Motor neuron (in vitro differentiated cells): ENCODE measurements at places on chromosomes 7 and 10. TPM values are rescaled to one million over a fixed set of nuclear protein-coding genes. Genes with fewer than 3 reads are reported as not detected.

The VSTM4 gene
- 19.0 and 27.6 TPM in 2 replicates for total RNA-seq

GRCh38 chr7:97016381-97017191, 8.0 kb downstream of the DLX5 start:
- ATAC-seq, result peak; percentile 52

DNA sequence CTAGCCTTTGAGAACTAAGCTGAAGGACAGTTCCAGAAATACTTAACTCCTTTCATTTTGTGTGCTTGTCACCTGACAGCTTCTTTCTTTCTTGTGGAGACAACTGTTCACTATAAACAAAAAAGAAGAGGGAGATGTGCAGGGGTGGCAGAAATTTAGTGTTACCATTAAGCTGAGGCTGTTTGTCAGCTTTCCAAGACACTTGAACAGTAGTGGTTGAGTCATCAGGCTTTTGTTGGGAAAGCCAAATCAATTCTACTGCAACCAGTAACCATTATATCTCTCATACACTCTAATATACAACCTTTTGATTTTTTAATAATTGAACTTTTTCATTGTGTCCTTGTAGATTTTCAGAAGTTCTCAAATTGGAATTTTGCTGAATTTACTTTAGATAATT, 75.3 kb downstream of the POLL start:
- ATAC-seq, result no peak

DNA sequence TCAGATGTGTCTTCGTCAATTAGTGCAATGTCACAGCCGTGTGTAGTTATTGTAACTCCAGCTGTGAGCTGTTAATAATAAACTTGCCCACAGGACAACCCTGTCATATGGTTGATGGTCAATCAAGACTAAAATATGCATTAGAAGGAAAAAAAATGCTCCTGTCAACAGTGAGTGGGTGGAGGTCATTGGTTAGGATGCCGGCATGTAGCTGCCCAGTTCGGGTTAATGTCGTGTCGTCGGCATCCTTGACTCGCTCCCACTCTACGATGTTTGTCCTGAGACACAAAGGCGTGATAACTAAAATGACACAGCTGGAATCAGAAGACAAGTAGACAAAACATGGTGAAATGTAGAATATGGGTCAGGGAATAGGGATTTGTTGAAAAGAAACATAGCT, 442.8 kb upstream of the NPVF start:
- ATAC-seq, result no peak

DNA sequence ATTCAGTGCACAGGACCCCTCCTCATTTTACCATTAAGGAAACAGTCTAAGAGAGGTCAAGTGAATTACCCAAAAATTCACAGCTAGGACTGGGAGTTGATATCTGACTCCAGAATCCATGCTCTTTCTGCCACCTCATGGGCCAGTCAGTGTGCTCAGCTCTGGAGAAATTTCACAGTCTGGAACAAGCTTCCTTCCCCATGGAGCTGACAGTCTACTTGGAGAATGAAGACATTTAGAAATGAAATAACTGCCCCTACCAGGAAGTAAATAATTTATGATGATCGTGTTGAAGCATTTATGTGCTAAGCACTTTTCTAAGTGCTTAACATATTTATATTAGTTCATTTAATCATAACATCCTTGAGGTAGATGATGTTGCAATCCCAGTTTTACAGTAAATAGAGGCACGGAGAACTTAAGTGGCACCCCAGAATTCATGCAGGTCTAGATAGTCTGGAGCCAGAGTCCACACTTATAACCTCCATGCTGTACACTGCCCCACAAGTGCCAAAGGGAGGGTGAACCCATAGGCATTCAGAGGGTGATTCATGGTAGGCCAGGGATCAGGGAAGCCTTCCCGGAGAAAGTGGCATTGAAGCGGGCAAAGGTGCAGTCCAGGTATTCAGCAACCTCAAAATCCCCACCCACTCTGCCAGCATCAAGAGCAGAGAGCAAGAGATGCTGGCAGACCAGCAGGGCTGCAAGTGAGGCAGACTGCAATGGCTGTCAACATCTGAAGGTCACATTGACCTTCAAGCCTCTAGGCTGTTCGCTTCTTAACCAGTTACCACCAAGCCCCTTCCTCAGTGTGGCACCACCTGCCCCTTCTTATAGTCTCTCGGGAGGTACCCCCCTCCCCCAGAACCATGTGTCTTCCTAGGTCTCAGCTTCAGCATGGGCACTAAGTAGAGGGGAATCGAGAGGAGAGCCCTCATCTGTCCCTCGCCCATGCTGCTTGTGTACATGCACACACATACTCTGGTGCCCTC, 38.4 kb upstream of the LRRC4 start:
- peak; percentile 24 for ATAC-seq

- no peak for ATAC-seq
Observed at GRCh38 chr10:11604865-11605650, 6.4 kb downstream of the USP6NL start.

GRCh38 chr10:133224756-133225372, 5.2 kb upstream of the UTF1 start:
- ATAC-seq, result no peak

The SLC13A4 gene
- total RNA-seq, result 1.9 and 3.3 TPM in 2 replicates
